Adipose tissue (tissue), 3 donors: ENCODE measurements at places on chromosomes 2 and 18. TPM values are rescaled to one million over a fixed set of nuclear protein-coding genes. Genes with fewer than 3 reads are reported as not detected.

The CD8B gene
- 2.2 TPM for polyA plus RNA-seq

The ITGB6 gene
- not detected for polyA plus RNA-seq

The CCDC74B gene
- 0.94 TPM for polyA plus RNA-seq

The IL1RN gene
- polyA plus RNA-seq, result 0.86 TPM

The ESPNL gene
- polyA plus RNA-seq, result 0.04 TPM

The PUM2 gene
- polyA plus RNA-seq, result 24.5 TPM

The PTRHD1 gene
- 20.7 TPM for polyA plus RNA-seq

The GALNT13 gene
- polyA plus RNA-seq, result 0.23 TPM

The ABCG5 gene
- polyA plus RNA-seq, result 0.03 TPM

The ZNF519 gene
- 4.6 TPM for polyA plus RNA-seq

The NGEF gene
- 2.2 TPM for polyA plus RNA-seq

The SP3 gene
- polyA plus RNA-seq, result 11.4 TPM

The DUSP19 gene
- 0.79 TPM for polyA plus RNA-seq

The ECEL1 gene
- 1.3 TPM for polyA plus RNA-seq

The NEURL3 gene
- polyA plus RNA-seq, result 12.5 TPM

The CNTNAP5 gene
- 0.10 TPM for polyA plus RNA-seq

The AP1S3 gene
- 0.67 TPM for polyA plus RNA-seq

The GPR45 gene
- not detected for polyA plus RNA-seq

The MPHOSPH10 gene
- polyA plus RNA-seq, result 19.9 TPM

The DPP4 gene
- polyA plus RNA-seq, result 1.5 TPM

The ABCB11 gene
- polyA plus RNA-seq, result 0.59 TPM

The SCG2 gene
- 9.7 TPM for polyA plus RNA-seq

The PRKAG3 gene
- 0.06 TPM for polyA plus RNA-seq

The LOXHD1 gene
- polyA plus RNA-seq, result 0.73 TPM

The KCNE4 gene
- 1.5 TPM for polyA plus RNA-seq

The RAB17 gene
- 1.1 TPM for polyA plus RNA-seq

The MATN3 gene
- 1.1 TPM for polyA plus RNA-seq

The CPLX4 gene
- polyA plus RNA-seq, result not detected
